NCI-H748 treated with DMSO at 0.1 percent for 48 hours (cell line): ENCODE measurements at places on chromosomes 11 and 22.
A peak's percentile ranks its signal among the peaks of the same experiment; 100 is the strongest.

DNA sequence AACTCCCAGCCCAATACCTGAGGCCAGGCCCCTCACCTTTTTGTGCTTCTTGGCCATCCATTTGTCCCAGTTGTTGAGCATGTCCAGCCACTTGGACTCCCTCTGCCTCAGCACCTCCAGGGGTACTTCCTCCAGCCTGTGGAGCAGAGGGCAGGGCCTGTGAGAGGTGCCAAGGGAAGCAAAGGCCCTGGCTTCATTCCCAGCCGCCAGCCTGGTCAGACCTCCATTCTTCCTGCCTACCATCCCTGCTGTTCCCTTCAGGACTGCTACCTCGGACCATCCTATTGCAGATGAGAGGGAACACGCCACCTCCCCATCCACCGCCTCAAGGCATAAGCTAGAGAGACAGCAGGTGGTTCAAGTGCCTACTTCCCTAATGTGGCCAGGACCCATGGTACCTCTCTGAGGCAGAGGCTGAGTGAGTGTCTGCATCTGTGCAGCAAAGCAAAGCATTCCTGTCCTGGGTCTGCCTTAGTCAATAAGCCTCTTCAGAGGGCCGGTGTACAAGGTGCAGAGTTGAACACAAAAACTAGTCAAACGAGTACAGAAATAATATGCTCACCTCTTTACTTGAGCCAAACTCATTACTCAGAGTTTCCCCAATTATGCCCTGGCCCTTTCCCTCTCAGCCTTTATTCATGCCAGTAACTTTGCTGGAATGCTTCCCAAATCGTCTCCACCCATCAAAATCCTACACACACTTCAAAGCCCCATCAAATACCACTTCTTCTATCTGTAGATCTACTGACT, 15.4 kb upstream of the CASTOR1 start:
- DNase-seq = no peak

DNA sequence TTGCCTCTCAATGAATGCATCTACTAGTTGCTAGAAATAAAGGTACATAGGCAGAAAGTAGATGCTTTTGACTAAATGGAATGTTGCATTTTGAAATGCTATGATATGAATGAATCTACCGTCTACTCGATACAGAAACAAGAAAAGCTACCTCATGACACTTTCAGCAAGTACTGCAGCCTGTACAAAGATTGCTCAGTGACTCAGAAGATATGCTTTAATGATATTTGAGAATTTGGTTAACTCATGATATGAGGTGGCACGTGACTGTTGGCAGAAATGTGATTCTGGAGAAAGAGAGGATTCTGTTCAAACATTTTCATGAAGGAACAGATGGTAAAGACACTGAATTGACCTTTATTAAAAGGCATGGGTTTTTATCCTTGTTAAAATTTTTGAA, 76.0 kb downstream of the HSD17B12 start:
- DNase-seq = no peak

DNA sequence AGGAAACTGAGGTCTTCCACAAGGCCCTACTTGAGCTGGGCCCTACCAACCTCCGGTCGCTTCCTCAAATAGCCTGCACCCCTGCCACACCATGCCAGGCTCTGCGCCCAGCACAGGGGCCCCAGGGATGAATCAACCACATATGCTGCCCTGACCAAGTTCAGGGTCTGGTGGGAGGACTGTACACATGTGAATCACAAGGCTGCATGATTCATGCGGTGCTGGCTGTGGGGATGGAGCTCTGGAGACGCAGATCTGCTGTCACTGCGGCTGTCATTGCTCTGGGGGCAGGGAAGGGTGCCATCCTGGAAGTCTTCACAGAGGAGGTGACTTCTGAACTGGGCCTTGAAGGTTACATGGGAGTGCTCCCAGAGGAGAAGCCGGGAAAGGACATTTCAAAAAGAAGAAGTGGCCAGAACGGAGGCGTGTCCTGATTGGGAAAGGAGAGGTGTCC, 21.5 kb downstream of the CYTH4 start:
- DNase-seq = no peak

DNA sequence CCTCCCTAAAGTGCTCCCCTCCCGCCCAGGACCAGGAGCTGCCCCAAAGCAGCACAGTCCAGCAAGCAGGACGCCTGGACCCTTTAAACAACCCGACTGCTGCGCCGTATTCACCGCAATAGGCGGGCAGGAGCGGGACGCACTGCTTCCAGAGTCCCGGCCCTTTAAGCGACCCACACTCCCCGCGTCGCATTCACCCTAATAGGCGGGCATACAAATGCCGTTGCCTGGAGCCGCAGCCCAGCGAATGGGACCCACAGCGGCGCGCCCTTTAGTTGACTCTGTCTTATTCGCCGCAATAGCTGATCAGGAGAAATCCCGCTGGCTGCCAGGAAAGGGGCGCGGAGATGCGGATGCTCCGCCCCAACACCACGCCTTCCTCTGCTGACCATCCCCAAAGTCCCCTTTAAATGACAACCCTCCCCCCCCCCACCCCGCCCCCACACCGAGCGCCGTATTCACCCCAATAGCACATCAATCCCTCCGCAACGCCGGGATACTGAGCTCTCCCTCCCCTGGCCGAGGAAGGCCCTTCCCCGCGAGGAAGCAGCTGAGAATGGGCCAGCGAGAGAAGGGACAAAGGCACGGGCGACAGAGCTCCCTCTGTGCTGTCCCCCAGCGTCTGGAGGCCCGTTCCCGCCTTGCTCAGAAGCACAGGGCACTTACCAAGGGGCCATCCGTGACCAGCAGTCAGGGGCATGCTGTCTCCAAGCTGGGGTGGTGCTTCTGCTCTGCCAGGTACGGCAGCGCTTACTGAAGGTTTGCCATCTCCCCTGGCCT, 4.7 kb downstream of the OSBPL5 start:
- DNase-seq = peak; percentile 78

DNA sequence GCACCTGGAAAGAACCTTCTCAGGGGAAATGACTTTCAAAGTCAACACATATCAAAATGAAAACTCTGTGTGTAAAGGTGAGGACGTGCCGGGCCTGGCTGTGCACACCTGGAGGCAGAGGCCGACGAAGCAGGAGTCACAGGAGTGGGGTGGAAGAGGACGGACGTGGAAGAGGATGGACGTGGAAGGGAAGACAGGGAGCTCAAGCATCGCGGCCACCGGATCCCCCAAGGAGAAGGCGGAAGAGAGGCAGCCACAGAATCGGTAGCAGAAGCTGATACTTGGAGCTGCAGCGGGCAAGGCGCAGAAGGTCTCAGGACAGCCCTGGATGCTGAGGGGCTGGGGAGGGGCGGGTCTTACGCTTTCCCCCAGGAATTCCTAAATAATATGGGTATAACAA, 519.8 kb downstream of the BRD1 start:
- no peak for DNase-seq

DNA sequence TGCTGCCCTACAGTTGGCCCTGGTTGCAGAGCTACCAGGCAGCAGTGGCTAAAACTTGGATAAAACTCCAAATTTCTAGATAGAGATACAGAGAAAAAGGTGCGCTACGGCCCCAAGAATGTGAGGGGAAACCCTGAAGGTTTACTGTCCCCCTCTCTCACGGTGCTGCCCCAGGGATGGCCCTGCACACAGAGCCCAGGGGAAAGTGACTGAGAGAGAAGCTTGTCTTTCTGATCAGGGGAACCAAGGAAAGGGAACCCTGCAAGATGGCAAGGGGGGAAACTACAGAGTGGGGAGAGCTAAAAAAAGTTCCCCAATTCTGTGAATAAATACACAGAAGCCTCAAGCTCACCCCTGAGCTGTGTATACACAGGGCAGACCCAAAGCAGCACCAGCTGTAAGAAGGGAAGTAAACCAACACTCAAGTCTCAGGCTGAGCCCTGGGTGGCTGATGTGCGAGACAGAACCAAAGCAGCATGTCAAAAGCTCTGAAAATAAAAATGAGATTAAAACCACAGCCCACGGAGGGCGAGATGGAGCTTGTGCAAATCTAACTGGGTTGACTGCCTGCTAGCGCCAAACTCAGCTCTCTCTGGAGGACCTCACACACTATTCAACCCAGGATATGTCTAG, 22.1 kb downstream of the GNB1L start:
- DNase-seq = no peak

- DNase-seq = no peak
Measured at GRCh38 chr11:90722552-90723190, 499.8 kb upstream of the CHORDC1 start.

- no peak for DNase-seq
Measured at GRCh38 chr11:40360206-40360798, 1099.2 kb downstream of the LRRC4C start.
